ENCODE measurements at places on chromosomes 1 and 21.

DNA sequence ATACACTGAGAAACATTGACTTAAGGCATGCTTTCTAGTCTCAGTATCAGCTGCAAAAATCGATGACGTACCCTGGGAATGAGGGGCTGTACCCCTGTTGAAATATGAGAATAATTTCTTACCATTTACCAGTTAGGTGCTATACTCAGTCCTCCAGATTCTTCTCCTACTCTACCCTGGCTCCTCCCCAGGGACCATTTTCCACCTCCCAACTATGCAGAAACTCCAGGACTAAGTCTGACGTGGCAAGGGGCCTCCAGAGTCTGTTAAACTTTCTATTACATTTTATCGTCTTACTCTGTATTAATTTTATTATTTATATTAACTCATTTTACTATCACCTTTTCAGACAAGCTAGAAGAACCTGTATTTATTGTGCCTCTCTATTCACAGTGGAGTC, 124.3 kb downstream of the CYYR1 start:
- no peak for DNase-seq

DNA sequence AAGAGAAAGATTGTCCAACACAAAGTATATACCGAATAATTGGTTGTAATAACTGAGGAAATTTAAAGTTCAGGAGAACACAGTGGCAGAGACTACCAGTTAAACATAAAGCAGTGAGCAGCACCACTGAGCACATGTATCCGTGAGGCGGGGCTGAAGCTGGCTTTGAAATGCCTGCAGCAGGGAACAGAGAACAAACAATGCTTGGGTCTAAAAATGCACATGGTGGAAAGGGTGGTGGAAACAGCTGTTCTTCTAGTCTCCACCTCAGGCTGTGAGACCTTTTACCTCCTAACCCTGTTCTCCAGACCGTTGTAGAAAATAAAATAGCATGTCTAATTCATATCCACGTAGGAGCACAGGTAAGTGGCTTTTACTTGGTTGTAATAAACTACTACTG, 7.7 kb upstream of the GNG4 start:
- no peak for DNase-seq

- no peak for DNase-seq
Observed at GRCh38 chr1:86339906-86340305, 56.2 kb downstream of the ODF2L start.

- no peak for DNase-seq
Observed at GRCh38 chr1:6861075-6861724, 75.9 kb downstream of the CAMTA1 start.

DNA sequence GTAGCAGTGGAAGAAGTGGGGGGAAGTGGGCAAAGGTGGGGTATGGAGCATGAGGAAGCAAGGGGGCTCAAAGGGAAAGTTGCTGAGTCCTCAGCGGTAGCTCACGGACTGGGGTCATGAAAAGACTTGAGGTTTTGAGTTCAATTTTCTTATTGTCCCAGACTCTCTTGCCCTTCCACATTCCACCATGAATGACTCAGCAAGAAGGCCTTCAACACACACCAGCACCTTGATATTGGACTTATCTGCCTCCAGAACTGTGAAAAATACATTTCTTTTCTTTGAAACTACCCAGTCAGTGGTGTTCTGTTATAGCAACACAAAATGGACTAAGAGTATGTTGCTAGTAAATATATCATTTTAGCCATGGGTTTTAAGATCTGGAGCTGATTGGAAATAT, 17.3 kb upstream of the RHBDL2 start:
- DNase-seq, result no peak
